Right hindlimb (tissue), 1 donor: ENCODE measurements at places on chromosomes 6 and 20.

DNA sequence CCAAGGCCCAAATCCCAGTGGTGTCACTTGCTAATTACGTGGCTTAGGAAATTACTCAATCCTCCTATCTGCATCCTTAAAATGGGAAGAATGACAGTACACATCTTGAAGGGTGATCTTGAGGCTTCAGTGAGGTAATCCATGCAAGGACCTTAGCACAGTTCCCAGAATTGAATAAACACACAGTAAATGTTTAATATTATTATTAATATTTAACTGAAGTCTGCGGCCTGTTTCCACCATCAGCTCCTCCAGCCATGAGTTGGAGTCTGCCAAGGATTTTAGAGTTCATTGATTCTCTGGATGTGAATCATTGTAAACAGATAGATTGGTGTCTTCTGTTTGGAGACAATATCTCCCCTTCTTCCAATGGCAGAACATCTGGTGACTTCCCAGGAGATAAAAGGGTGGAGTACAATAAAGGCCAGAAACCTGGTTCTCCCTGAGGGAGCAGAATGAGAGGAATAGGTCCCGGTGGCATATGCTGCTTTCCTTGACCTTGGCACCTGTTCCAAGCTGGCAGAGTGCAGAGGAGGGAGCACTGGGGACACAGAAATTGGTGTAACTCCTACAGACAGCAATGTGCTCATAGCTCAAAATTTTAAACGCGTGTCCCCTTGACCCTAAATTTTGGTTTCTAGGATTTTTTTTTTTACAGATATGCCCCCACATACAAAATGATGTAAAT lies 25.4 kb downstream of the UNC5CL start:
- DNase-seq = no peak

GRCh38 chr6:151430886-151431285 lies 21.0 kb downstream of the RMND1 start:
- no peak for DNase-seq

DNA sequence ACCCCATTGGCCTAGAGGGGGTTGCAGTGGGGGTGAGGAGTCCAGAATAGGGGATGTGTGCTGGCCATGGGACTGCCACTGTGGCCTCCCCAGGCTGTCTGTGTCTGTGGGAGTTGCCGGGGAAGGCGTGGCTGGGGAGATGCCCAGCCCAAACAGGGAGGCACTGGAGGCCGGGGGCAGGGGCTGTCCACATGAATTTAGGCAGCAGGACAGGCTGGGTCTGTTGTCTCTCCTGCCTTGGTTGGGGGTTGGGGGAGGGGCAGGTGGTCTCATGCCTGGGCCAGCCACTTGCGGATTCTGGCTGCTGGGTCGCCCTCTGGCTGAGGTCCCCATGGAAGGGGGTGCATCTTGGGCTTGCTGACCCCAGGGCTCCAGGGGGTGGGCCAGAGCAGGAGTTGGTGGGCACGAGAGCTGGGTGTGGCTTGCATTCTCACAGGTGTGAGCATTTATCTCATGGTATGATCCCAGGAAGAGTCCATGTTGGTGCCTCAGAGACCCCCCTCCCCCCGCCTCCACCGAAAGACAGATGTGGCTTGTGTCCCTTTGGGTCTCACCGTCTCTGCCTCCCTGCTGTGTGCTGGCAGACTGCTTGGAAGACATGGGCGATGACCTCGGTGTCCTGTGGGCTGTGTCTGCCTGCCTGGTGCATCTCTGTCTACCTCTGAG lies 4.0 kb downstream of the SOX18 start:
- DNase-seq = no peak

GRCh38 chr6:7062451-7063162 lies 45.2 kb upstream of the RREB1 start:
- DNase-seq = no peak

- DNase-seq = no peak
Measured at GRCh38 chr6:129651291-129651691, 58.7 kb downstream of the ARHGAP18 start.
